NCI-H460 (cell line): ENCODE measurements at places on chromosomes 3 and 15. TPM values are rescaled to one million over a fixed set of nuclear protein-coding genes. Genes with fewer than 3 reads are reported as not detected.

Gene HCLS1
- 3.8 and 7.3 TPM in 2 replicates for total RNA-seq

Gene ROBO1
- 2.2 and 3.2 TPM in 2 replicates for total RNA-seq

DNA sequence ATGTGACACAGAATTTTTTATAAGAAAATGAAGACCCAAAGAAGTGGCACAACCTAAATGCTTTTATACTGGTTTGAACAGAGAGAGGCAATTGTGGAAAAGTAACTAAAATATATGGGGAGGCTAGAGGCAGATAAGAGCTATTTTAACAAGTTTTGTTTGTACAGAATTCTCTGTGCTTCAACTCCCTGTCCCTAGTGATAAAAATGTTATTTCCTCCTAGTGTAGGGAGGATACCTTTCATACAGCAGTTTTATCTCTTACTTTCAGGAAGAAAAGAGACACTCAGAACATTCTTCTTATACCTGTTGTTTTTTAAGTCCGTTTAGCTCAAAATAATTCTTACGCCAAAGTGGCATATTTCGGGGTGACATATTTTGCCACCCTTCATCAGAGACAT lies 21.2 kb upstream of the ZNF639 start:
- no peak for DNase-seq

- no peak for DNase-seq
Observed at GRCh38 chr15:69380100-69380725, 33.9 kb upstream of the KIF23 start.

- no peak for DNase-seq
Observed at GRCh38 chr3:142601713-142602112, 5.5 kb downstream of the PLS1 start.

GRCh38 chr15:67724691-67725375 lies 100.5 kb upstream of the SKOR1 start:
- no peak for DNase-seq

GRCh38 chr3:33831053-33831452 lies 32.6 kb downstream of the PDCD6IP start:
- DNase-seq: no peak
